Activated CD8-positive, alpha-beta memory T cell treated with anti-CD3 and anti-CD28 coated beads for 36 hours (primary cell): ENCODE measurements at places on chromosomes 2 and 18. TPM values are rescaled to one million over a fixed set of nuclear protein-coding genes. Genes with fewer than 3 reads are reported as not detected.

The DGUOK gene
- 99.4 TPM for total RNA-seq

The TIGD1 gene
- 6.2 TPM for total RNA-seq

The HNMT gene
- total RNA-seq, result not detected

The UGT1A8 gene
- total RNA-seq, result not detected

The UNC80 gene
- total RNA-seq, result not detected

The KCNG3 gene
- total RNA-seq, result 0.10 TPM

The MBD1 gene
- total RNA-seq, result 85.3 TPM

The SERPINB4 gene
- total RNA-seq, result not detected

The CDH20 gene
- total RNA-seq, result 0.19 TPM
